ENCODE measurements at places on chromosomes 1 and 21.
A peak's percentile ranks its signal among the peaks of the same experiment; 100 is the strongest.

- DNase-seq = no peak
- H3K27ac ChIP-seq = no peak overlapping the region
- H3K27me3 ChIP-seq = no peaks in the 10 kb centered on the region
- H3K36me3 ChIP-seq = no peaks in the 10 kb centered on the region
Observed at GRCh38 chr1:67570486-67571143, 114.4 kb upstream of the GADD45A start.

- H3K27me3 ChIP-seq = peaks cover 15% of the 10 kb centered on the region
- H3K36me3 ChIP-seq = no peaks in the 10 kb centered on the region
- peak; percentile 81 for DNase-seq
- H3K4me1 ChIP-seq = no peaks in the 10 kb centered on the region
Observed at GRCh38 chr1:234214129-234214910, 158.9 kb upstream of the COA6 start.

- no peak for DNase-seq
- no peaks in the 10 kb centered on the region for H3K36me3 ChIP-seq
- H3K27ac ChIP-seq = no peak overlapping the region
Observed at GRCh38 chr1:3170561-3171453, 101.8 kb downstream of the PRDM16 start.

- no peak overlapping the region for H3K4me3 ChIP-seq
- DNase-seq = no peak
- H3K4me1 ChIP-seq = no peaks in the 10 kb centered on the region
- H3K27me3 ChIP-seq = no peaks in the 10 kb centered on the region
- H3K27ac ChIP-seq = no peak overlapping the region
Observed at GRCh38 chr1:158801396-158801795, 20.4 kb upstream of the OR6N2 start.

GRCh38 chr1:25247829-25248754 is 838 bp upstream of the RSRP1 start:
- no peaks in the 10 kb centered on the region for H3K4me1 ChIP-seq
- H3K27ac ChIP-seq = peak overlapping the region; percentile 28
- no peaks in the 10 kb centered on the region for H3K27me3 ChIP-seq
- no peak for DNase-seq
- peaks cover 13% of the 10 kb centered on the region for H3K36me3 ChIP-seq

DNA sequence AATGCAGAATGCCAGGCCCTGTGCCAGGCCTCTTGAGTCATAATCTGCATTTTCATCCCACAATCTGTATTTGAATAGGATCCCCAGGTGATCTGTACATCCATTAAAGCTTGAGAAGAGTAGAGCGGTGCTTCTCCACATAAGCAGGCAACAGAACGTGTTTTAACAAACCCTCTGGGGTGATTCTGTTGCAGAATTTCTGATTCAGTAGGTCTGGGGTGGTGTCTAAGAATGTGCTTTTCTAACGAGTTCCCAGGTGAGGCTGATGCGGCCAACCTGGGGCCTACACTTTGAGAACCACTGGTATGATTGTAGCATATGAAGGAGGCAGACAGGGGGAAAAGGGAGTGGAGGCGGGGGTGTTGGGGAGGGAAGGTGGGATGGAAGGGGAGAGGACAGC is 78.4 kb upstream of the POU3F1 start:
- no peaks in the 10 kb centered on the region for H3K4me1 ChIP-seq
- no peaks in the 10 kb centered on the region for H3K36me3 ChIP-seq
- H3K27me3 ChIP-seq = no peaks in the 10 kb centered on the region
- no peak overlapping the region for H3K4me3 ChIP-seq
- H3K27ac ChIP-seq = no peak overlapping the region

- DNase-seq = no peak
- H3K36me3 ChIP-seq = no peaks in the 10 kb centered on the region
- no peaks in the 10 kb centered on the region for H3K4me1 ChIP-seq
- no peak overlapping the region for H3K4me3 ChIP-seq
Observed at GRCh38 chr1:203742436-203742835, 22.5 kb upstream of the LAX1 start.

- no peak for DNase-seq
- peaks cover 12% of the 10 kb centered on the region for H3K36me3 ChIP-seq
- H3K27me3 ChIP-seq = no peaks in the 10 kb centered on the region
- H3K4me3 ChIP-seq = no peak overlapping the region
- H3K27ac ChIP-seq = no peak overlapping the region
Observed at GRCh38 chr21:33360281-33360680, 35.5 kb downstream of the IFNAR1 start.

DNA sequence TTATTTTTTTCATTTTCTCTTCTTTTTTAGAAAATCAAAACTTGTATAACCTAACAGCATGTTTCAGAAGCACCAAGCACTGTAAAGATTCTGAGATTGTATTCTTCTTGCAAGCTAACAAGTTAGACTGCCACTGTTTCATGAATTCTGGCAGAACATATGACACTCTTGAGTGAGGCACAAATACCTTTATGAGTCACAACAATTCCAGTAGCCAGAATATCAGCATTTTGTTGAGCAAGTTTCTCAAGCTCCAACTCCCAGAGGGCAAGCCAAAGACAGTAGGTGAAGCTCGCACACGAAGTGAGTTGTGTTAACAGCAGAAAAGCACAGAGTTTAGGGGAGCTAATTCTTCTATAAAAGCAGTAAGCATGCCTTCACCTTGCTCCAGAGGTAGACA is 268.8 kb upstream of the NCAM2 start:
- H3K27me3 ChIP-seq = no peaks in the 10 kb centered on the region
- H3K27ac ChIP-seq = no peak overlapping the region
- no peak for DNase-seq
- H3K4me3 ChIP-seq = no peak overlapping the region
- H3K36me3 ChIP-seq = no peaks in the 10 kb centered on the region

All from H1 (cell line).